ENCODE measurements at places on chromosomes 1 and 21.

DNA sequence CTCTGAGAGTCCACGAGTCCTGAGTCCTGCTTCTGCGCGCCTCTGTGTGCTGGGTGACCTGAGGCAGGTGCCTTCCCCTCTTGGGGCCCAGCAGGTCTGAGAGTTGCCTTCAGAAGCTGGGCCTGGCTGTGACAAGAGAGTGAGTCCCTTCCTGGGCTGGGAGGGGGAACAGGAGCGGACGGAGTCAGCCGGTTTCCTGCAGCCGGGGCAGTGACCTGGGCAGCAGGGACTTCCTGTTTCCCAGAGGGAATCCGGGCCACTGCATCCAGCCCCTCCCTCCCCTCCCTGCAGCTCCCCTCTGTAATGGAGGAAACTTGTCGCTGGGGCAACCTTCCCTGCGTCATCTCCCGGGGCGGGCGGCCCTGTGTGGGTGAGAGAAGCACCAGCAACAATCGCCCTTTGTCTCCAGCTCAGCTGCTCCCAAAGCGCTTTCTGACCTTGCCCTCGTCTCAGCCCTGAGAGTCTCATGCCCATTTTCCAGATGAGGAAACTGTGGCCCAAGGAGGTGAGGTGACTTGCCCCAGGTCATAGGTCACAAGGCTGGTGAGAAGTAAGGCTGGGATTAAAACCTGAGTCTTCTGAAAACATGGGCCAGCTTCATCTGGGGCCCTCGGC lies 61.1 kb downstream of the SDC3 start:
- peak; percentile 16 for DNase-seq

DNA sequence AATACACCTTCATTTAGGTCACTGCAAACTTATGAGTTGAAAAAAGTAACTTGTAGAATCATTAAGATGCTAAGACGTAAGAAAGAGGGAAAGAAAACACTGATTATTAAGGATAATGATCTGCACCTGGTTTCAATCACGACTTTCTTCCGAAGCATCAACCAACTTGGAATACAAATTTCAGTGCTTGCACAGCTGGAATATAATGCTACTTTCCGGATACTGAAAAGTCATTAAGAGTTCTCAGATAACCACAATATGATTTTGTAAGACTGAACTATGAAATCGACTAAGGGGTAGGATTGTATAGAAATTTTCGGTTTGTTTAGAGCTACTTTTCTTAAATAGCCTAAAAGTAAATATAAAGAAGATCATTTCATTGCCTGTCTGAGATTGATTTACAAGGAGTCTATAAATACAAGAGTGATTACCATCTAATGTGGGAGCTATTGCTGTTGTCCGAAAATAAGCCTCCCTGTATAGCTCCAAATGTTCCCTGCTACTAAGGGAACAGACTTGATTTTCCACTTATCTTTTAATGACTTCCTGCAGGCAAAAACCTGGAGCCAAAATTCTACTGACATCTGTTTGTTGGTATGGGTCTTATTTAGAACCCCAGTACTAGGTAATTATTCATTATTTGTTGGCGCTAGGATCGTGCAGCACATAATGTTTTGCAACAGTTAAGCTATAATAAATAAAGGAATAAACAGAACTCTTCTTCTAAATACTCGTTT lies 673.3 kb downstream of the KCNT2 start:
- DNase-seq = no peak

GRCh38 chr1:115753361-115753760 lies 15.2 kb downstream of the CASQ2 start:
- DNase-seq = no peak

DNA sequence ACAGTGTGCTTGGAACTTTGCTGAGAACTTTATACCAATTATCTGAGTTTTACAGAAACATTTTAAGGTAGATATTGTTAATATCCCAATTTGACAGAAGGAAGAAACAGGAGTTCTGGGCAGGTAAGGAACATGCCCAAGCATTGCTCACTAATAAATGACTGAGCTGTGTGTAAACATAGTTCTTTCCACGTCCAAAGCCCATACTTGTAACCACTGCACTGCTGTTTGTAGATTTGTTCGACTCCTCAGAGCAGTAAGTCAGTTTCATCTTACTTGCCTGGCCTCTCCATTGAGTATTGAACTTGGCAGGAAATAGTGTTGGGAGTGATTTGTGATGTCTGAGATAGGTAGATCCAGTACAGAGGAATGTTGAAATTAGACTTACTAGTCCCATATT lies 335.1 kb downstream of the KIF26B start:
- DNase-seq = no peak

DNA sequence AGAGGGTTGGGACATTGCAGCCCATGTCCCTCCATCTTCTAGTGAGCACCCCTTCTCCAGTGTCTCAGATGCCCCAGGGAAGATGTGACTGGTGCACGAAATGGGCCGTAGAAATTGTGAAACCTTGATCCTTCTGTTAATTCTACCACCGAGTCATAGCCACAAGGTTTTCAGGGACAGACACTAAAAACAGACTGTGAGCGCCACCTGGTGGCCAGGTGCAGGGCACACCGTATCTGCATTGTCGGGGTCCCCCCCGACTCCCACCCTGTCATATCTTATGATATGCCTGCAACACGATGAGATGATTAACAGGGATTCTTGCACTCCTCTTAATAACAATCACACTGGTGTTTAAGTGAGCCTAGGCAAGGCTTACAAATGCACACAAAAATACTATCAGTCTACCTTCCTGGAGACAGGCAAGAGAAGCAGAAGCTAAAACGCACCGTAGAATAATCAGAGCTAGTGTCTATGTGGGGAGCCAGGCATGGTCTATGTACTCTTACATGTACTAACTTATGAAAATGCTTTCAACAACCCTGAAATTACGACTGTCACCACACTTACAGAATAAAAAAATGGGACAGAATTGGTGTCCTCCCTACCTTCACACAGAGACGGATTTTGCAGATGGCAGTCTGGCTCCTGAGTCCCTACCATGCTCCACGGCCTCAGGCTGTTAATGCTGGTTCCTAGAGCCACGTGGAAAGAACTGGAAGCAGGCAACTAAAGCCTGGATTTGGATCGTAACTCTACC lies 57.9 kb downstream of the FHAD1 start:
- DNase-seq = peak; percentile 25

DNA sequence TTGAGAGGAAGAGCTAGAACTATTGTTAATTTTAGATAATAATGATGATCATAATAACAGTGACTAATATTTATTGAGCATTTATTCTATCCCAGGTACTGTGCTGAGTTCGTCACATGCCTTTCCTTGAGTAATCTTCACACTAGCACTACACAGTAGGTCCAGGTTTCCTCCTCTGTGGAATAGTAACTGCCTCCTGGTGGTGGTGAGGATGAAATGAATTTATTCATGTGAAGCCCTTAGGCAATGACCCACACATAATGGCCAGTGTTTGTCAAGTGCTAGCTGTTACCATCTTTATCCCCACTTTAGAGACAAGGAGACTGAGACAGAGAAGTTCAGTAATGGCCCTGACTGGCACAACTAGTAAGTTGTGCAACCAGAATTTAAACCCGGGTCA lies 5.9 kb downstream of the NIPAL3 start:
- DNase-seq = no peak

DNA sequence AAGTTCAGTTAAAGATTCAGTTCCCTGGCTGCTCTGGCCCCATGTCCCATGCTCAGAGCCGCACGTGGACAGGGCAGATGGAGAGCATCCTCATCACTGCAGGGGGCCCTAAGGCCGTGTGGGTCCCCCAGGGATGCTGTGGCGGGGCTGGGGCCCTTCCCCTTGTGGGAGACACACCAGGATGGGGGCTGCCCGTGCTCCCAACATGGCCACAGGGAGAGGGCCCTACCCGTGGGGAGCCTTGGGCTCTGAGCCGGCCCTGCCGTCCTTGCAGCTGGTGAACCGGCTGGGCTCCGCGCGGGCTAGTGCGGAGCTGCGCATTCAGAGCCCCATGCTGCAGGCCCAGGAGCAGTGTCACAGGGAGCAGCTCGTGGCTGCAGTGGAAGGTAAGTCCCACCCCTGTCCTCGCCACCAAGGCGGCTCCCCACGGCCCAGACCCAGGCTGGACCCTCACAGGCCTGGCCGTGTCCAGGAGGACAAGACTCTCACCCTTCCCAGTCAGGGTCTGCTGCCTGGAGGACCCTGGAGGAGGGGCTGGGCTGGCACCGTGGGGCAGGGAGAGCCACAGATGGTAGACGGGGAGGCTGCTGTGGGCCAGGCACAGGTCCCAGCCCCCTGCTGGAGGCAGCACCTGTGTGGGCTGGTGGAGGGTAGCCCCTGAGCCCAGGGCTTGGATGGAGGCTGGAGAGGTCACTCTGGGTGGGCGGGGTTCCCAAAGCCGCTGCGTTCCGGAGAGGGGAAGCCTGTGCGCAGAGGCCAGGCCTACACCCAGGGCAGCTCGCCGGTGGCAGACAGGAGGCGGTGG lies 53.8 kb downstream of the TRIM11 start:
- no peak for DNase-seq

- no peak for DNase-seq
Observed at GRCh38 chr1:116491700-116492357, 79.0 kb downstream of the CD58 start.

GRCh38 chr21:42443876-42444744 lies 40.4 kb downstream of the UBASH3A start:
- no peak for DNase-seq

DNA sequence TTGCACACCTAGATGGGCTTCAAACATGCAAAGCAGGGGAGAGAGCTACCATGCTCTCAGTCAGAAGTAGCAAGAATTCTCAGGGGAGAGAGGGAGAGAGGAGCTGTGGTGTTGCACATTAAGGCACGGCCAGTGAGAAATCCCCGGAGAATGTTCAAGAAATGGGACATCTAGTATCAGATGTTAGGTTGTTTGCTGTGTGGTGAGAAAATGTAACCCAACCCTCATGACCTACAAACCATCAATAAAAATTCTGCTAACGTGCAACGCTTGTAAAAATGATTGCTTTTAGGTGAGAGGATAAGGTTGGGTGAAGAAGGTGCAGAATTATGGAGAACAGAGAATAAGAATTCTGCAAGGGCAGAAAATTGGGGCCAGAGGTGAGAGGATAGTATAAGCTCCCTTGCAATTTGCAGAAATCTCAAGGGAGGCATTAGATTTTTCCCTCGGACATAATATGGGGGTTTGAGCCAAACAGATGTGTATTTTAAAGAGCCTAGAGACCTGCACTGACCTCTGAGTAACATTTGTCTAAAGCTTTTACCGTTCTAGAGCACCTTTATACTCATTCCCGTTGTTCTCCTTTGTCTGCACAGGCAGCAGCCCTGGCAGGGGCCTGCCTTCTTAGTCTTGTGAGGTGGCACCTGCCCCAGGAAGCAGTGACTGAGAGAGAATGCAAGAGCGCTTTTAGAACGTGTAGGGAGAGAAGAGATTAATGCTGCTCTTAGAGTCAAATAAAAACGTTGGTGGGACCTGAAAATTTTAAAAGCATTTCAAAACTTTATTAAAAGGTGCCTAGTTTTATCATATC lies 25.4 kb upstream of the KIAA0040 start:
- no peak for DNase-seq

DNA sequence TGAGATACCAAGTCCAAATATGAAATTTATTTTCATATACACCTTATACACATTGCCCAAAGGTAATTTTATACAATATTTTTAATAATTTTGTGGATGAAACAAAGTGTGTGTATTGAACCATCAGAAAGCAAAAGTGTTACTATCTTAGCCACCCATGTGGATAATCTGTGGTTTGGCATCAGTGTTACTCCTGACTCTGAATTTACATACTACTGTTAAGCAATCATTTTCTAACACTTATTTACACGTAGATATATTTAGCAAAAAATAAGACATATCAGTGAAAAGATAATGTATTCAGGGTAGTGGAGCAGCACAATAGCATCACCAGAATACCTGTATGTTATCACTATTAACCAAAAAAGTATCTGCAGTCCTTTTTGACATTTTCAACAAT lies 23.8 kb downstream of the DENND2D start:
- DNase-seq = no peak

DNA sequence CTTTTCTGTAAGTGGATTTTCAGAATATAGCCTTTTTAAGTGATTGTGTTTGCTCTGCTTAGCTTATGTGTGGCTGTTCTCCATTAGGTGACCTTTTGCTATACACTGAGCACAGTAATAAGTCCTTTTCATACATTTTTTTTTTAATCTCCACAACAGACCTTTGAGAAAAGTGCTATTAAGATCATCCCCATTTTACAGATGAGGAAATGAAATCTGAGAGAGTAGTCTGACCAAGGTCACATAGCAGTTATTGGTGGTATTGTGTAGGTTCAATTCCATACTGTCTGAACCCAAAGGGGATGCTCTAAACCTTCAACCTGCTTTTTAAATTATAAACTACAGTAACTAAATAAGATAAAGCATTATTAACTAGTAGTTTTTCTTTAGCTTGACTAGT lies 1.7 kb downstream of the PRRC2C start:
- DNase-seq = no peak

GRCh38 chr1:62438163-62438562 lies 1.3 kb downstream of the USP1 start:
- DNase-seq = no peak

GRCh38 chr1:36223381-36223995 lies 755 bp upstream of the THRAP3 start:
- DNase-seq = peak; percentile 57

DNA sequence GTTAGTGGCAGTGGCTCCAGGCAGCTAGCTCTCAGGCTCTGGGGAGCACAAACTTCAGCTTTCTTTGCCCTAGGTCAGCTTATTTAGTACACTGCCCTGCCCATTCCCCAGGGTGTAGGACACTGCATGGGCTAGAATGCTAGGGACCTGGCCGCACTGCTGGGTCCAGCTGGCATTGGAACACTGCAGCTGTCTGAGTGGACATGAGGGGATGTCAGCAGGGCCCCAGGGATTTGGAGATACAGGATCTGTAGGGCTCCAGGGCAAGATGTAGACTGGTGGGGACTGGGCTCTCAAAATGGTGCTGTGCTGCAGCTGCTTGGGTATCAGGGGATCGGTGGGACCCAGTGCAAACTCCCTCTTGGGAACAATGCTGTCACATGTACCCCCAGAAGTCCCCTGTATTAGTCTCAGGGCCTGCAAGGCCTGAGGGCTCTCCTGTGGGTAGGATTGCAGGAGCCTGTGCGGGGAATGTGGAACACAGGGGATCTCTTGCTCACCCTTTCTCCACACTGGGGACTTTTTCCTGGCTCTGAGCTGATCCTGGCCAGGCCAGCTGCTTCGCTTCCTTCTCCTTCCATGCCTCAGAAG lies 25.2 kb upstream of the TTC22 start:
- DNase-seq = no peak

DNA sequence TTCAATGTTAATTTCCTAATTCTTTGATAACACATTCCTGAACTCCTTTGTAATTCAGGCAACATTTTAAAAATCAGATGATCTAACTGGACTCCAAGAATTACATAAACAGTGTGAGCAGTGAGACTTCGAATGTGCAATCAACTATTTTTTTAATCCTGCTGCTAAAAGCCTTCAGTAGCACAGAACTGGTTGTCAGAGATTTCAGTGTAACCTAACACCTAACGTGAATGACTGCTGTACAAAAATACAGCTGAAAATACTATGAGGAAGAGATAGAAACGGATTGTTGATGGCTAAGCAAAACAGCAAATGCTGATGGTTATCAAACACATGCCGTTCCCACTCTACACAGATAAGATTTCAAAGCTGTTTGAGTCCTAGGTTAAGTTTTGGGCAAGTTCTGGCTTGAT lies 46.1 kb downstream of the APP start:
- DNase-seq = no peak

Measured in fibroblast of skin of right biceps (primary cell).